Prostate gland (tissue), 2 donors: ENCODE measurements at places on chromosomes 12 and 14. TPM values are rescaled to one million over a fixed set of nuclear protein-coding genes. Genes with fewer than 3 reads are reported as not detected.

Gene E2F7
- 3.5 TPM for total RNA-seq

Gene LHX5
- total RNA-seq, result not detected

Gene ATL1
- total RNA-seq, result 26.5 TPM

Gene PLBD1
- 5.7 TPM for total RNA-seq

Gene DEGS2
- total RNA-seq, result 8.3 TPM

Gene FAM90A1
- 0.68 TPM for total RNA-seq

Gene CCDC177
- total RNA-seq, result 0.28 TPM

Gene BHLHE41
- 31.5 TPM for total RNA-seq

Gene ABCD2
- total RNA-seq, result not detected

- no peak for DNase-seq
- no peaks in the 10 kb centered on the region for H3K27me3 ChIP-seq
- no peaks in the 10 kb centered on the region for H3K36me3 ChIP-seq
These were observed 376.0 kb downstream of the C12orf75 start for GRCh38 chr12:105706321-105706972.

GRCh38 chr14:54683882-54684794, 117.2 kb downstream of the SAMD4A start:
- H3K36me3 ChIP-seq, result no peaks in the 10 kb centered on the region
- H3K4me3 ChIP-seq, result no peak overlapping the region
- no peak for DNase-seq
- no peaks in the 10 kb centered on the region for H3K27me3 ChIP-seq
- H3K27ac ChIP-seq, result no peak overlapping the region

- H3K27ac ChIP-seq, result no peak overlapping the region
- H3K36me3 ChIP-seq, result no peaks in the 10 kb centered on the region
- no peak overlapping the region for H3K4me3 ChIP-seq
These were observed 129.8 kb downstream of the PIK3C2G start for GRCh38 chr12:18391151-18391550.

DNA sequence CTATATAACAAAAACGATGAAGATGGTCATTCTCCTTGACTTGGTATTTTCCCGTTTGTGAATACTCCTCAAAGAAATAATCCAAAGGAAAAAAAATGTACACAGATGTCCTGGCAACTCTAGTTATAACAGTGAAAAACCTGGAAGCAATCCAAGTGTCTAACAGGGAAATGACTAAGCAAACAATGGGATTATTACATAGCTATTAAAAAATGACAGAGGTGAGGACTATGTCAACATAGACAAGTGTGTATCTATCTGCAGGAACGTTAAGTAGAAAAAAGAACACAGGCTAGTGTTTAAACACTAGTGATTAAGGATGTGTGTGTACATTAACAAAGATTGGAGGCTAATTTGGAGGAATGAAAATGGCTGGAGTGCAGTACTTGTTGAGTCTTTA, 5.9 kb upstream of the APOLD1 start:
- no peaks in the 10 kb centered on the region for H3K4me1 ChIP-seq
- H3K36me3 ChIP-seq, result no peaks in the 10 kb centered on the region

- H3K4me3 ChIP-seq, result no peak overlapping the region
- H3K27me3 ChIP-seq, result no peaks in the 10 kb centered on the region
- no peaks in the 10 kb centered on the region for H3K4me1 ChIP-seq
- no peaks in the 10 kb centered on the region for H3K36me3 ChIP-seq
- H3K27ac ChIP-seq, result no peak overlapping the region
These were observed 111.9 kb upstream of the KRAS start for GRCh38 chr12:25362646-25363045.

GRCh38 chr14:56217380-56218045, 99.3 kb downstream of the PELI2 start:
- H3K4me1 ChIP-seq, result no peaks in the 10 kb centered on the region
- no peaks in the 10 kb centered on the region for H3K36me3 ChIP-seq
- no peak overlapping the region for H3K4me3 ChIP-seq
- DNase-seq, result no peak
- no peaks in the 10 kb centered on the region for H3K27me3 ChIP-seq

- H3K27ac ChIP-seq, result no peak overlapping the region
- no peak overlapping the region for H3K4me3 ChIP-seq
- H3K4me1 ChIP-seq, result no peaks in the 10 kb centered on the region
- DNase-seq, result no peak
These were observed 108.8 kb downstream of the ETNK1 start for GRCh38 chr12:22733756-22734155.

DNA sequence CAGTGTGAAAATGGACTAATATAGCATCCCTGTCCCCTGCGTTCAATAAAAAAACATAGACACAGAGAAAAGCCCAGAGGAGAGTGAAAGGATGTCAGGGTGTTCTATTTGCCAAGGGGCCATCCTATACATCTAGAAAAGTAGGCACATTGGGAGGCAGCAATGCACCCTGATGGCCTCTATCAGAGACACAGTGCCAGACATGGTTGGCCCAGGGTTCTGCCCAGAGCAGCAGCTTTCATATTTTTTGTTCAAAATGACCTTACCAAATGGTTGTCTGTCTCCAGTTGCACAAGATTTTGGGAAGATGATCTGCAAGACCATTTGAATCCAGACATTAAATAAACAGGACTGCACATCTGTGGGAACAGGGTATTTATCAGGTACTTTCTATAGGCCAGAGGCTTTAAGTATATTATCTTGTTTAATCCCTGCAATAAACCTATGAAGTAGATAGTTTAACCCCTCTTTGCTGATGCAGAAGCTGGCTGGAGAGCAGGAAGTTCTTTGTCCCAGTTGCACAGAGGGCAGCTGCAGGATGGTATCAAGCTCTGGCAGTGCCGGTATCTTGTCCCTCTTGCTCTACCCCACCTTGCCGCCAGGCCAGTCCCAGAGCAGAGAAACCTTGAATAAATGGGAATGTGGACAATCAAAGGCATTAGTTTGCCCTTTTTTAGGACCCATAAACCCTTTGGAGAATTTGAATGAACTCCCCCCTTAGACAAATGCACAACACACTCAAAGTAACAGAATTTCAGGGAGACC, 171.8 kb upstream of the PWP1 start:
- H3K27me3 ChIP-seq, result no peaks in the 10 kb centered on the region
- no peak overlapping the region for H3K4me3 ChIP-seq
- no peaks in the 10 kb centered on the region for H3K36me3 ChIP-seq
- no peak for DNase-seq
- H3K27ac ChIP-seq, result no peak overlapping the region

GRCh38 chr14:99430491-99430890, 50.2 kb downstream of the SETD3 start:
- no peaks in the 10 kb centered on the region for H3K36me3 ChIP-seq
- no peaks in the 10 kb centered on the region for H3K4me1 ChIP-seq
- no peaks in the 10 kb centered on the region for H3K27me3 ChIP-seq
- no peak for DNase-seq

GRCh38 chr12:42807766-42808165, 218.2 kb upstream of the PRICKLE1 start:
- no peak overlapping the region for H3K27ac ChIP-seq
- no peaks in the 10 kb centered on the region for H3K4me1 ChIP-seq
- H3K4me3 ChIP-seq, result no peak overlapping the region

GRCh38 chr12:110983811-110984210, 63.4 kb upstream of the MYL2 start:
- H3K4me3 ChIP-seq, result no peak overlapping the region
- no peaks in the 10 kb centered on the region for H3K4me1 ChIP-seq
- H3K36me3 ChIP-seq, result no peaks in the 10 kb centered on the region

DNA sequence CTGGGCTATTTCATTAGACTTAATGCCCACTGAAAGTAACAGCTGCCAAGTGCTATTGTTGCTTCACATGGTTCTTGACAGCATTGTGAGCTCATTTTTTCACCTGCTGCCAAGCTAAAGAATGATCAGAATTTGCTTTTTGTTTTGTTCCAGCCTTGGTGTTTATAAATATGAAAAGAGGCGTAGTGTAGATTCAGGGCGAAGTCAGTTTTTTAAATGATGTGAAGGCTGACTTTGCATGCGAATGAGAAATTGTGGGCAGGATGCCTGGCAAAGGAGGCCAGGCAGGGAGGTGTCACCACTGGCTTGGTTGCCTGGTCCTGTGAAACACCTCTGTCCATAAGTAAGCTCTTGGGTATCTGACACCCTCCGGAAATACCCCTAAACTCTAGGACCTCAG, 93.3 kb upstream of the NAP1L1 start:
- no peaks in the 10 kb centered on the region for H3K4me1 ChIP-seq
- H3K27ac ChIP-seq, result no peak overlapping the region
- DNase-seq, result no peak
- H3K27me3 ChIP-seq, result no peaks in the 10 kb centered on the region
- no peak overlapping the region for H3K4me3 ChIP-seq

- no peak for DNase-seq
- no peak overlapping the region for H3K4me3 ChIP-seq
- no peak overlapping the region for H3K27ac ChIP-seq
These were observed 195.8 kb downstream of the FOXN3 start for GRCh38 chr14:89221109-89221810.

DNA sequence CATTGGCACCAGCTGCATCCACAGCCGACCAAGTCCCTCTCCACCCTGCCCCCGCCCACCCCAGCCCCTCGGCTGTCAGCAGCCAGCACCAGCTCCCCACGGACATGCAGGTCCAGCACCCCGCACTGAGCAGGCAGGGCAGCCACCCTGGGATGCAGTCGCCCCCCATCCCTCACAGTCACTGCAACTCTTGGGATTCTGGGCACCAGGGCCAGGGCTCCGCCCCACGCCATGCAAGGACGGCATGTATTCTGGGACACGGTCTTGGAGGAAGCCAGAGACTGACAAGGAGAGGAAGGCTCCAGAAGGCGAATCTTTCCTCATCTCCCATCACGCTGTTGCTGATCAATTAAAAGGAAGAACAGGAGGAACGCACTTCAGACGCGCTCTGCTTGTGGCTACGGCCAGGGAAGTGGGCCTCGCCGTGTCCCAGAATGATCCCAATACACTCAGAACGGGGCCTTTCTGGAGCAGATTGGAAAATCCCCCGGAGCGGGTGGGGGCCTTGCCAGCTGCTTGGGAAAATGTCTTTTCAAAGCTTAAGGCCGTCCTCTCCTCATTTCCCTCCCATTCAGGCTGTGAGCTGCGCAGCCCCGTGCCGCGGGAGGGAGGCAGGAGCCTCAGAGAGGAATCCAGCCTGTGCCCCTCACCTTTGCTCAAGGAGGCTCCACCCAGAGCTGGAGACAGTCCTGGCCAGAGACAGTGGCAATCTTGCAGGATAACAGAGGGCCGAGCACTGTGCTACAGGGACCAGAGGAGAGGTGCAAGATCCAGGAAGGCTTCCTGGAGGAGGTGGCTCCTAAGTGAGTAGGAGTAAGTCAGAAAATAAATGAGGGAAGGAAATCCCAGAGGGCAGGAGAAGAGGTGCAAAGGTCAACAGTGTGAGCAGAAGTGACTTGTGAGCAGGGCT, 54.1 kb upstream of the DIO3 start:
- no peaks in the 10 kb centered on the region for H3K27me3 ChIP-seq
- H3K36me3 ChIP-seq, result no peaks in the 10 kb centered on the region
- no peak overlapping the region for H3K4me3 ChIP-seq
- H3K4me1 ChIP-seq, result no peaks in the 10 kb centered on the region

DNA sequence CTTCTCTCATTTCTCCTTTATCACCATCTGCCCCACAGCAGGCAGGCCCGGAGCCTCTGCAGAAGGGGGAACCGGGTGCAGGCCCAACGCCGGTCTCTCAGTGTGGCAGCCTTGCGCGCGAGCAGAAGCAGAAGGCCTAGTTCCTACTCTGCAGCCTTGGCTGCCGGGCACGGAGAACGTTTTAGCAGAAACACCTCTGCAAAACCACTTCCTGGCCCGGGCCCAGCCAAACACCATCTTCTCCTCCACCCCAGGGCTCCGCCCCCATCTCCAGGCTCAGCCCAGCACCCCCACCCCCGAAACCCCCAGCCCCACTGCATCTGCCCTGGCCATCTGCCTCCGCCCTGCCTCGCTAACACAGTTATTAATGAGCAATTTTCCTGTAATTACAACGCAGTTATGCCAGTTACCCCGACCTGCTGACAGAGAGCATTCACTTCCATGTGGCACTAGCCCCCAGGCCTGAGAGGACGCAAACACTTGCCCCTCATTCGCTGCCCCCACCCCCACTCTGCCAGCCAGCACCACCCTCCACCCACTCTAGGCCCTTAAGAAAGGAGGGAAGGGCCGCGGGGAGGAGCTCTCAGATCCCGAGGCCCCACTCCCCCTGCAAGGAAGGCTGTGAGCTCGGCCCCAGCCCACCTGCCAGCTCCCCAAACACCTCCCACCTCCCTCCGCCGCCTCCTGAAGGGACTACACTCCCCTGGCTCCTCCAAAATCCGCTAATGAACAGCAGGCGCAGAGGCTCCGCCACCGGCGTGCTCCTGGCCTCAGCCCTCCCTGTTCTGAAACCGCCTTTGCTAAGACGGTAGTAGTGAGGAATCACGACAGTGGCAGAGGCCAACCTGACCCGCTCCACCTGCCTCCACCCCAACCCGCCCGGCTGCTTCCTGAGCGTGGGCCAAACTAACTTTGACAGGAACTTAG, 44.7 kb upstream of the FBRSL1 start:
- H3K27ac ChIP-seq, result peak overlapping the region; percentile 77
- H3K4me1 ChIP-seq, result no peaks in the 10 kb centered on the region
- DNase-seq, result peak; percentile 40
- peak overlapping the region; percentile 25 for H3K4me3 ChIP-seq
- H3K27me3 ChIP-seq, result no peaks in the 10 kb centered on the region
- no peaks in the 10 kb centered on the region for H3K36me3 ChIP-seq

DNA sequence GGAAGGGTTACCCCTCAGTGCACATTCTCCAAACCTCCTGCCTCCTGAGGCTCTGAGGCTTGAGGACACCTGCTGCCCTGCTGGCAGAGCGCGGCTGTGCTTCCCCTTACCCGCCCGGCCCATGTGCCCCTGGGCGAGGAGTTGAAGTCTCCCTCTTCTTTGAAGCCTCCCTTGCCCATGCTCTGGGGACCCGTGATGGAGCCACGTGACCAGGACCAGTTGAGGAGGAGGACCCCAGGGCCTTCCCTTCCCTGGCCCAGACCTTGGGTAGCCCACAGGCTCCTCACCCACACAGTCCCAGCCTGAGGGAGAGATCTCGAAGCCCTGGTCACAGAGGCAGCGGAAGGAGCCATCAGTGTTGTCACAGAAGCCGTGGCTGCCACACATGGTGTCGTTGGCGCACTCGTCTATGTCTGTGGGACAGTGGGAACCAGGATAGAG, 12.9 kb downstream of the ISCA2 start:
- DNase-seq, result no peak
- no peaks in the 10 kb centered on the region for H3K4me1 ChIP-seq
- H3K4me3 ChIP-seq, result no peak overlapping the region
- no peak overlapping the region for H3K27ac ChIP-seq
